ENCODE measurements at places on chromosomes 7 and 10.

DNA sequence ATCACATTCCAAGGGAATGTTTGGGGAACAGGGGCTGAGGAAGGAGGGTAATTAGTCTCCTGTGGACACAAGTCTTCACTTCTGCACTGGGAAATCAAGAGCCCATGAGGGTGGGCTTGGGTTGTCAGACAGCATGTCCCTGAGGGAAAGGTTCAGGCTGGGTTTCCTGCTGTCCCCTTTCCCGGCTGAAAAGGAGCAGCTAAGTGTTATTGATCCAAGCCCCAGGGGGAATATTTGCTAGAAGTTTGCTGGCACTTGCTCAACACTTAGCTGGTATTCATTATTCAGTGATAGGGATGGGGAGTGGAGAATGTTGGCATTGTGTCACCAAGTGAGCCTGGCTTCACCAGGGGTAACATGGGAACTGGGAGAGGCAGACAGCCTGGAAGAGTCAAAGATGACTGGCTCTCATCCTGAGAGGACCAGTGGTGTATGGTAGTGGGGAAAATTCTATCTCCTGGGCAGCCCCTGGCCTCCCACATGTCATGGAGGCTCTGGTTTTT lies 344.4 kb upstream of the PODXL start:
- no peak for DNase-seq

- DNase-seq = no peak
These were observed 353.6 kb downstream of the GALNT17 start for GRCh38 chr7:71485586-71485985.

- DNase-seq = no peak
These were observed 22.5 kb downstream of the DRGX start for GRCh38 chr10:49373361-49373760.

GRCh38 chr7:92589056-92589455 lies 1.1 kb downstream of the FAM133B start:
- no peak for DNase-seq
